ENCODE measurements at places on chromosomes 13 and 19. TPM values are rescaled to one million over a fixed set of nuclear protein-coding genes. Genes with fewer than 3 reads are reported as not detected.

Gene ZNF132
- 8.3 TPM for total RNA-seq

Gene CNFN
- not detected for total RNA-seq

Gene LPAR2
- total RNA-seq: 0.83 TPM

Gene IL4I1
- total RNA-seq: 0.23 TPM

Gene CAPN12
- total RNA-seq: 0.08 TPM

Gene HRC
- 0.30 TPM for total RNA-seq

Gene ZNF57
- 4.7 TPM for total RNA-seq

Gene GZMM
- total RNA-seq: not detected

Gene C3
- 14.0 TPM for total RNA-seq

Gene ELAVL3
- total RNA-seq: not detected

Gene KLK15
- total RNA-seq: not detected

Gene CATSPERD
- total RNA-seq: not detected

Gene C1QTNF9
- not detected for total RNA-seq

Gene GRAMD1A
- 25.2 TPM for total RNA-seq

Gene ARHGAP33
- total RNA-seq: 1.7 TPM

Gene CYP4F12
- 0.70 TPM for total RNA-seq

Gene CPAMD8
- total RNA-seq: 0.12 TPM

Gene LRFN3
- total RNA-seq: 1.5 TPM

Gene PRRG2
- 0.83 TPM for total RNA-seq
